ENCODE measurements at places on chromosomes 2 and 18. TPM values are rescaled to one million over a fixed set of nuclear protein-coding genes. Genes with fewer than 3 reads are reported as not detected.

SPRED2 gene
- total RNA-seq = 6.9 TPM

CENPA gene
- 27.9 TPM for total RNA-seq

SCN2A gene
- 0.83 TPM for total RNA-seq

MARCO gene
- not detected for total RNA-seq

CCDC121 gene
- 0.74 TPM for total RNA-seq
